Bone marrow (tissue), 2 donors: ENCODE measurements at places on chromosomes 13 and 19.

DNA sequence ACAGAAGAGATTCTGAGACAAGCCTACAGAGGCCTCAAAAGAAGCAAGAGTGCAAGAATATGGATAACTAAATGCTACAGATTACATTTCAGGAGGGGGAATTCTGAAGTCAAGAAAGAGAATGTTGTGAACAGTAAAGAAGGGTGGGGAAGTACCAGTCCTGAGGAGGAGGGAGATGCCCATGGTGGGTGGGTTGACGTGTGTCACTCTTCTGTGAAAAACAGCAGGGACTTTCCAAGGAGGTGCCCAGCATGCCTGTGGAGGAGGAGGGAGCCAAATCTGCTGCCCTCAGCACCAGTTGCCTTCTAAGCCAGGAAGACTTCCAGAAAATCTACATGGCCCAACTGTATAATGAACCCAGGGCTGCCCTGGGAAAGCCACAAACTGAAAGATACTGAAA is 87.7 kb downstream of the SGCG start:
- no peak for DNase-seq

DNA sequence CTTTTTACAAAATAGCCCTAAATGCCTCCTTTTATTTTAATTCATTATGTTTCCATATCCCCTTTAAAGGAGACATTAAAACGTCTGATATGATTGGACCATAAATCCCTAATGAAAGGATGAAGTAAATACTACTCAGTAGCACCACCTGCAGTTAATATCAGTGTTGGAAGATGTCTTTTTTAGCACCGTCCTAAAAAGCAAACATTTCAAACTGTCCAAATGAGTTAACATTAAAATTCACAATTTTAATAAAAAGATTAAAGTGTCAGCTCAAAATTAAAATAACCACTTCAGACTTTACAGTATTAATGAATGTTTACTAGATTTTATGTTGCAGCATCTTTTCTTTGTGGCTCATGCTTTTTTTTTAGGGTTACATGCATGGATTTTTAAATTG is 12.3 kb downstream of the ZNF507 start:
- DNase-seq = no peak

DNA sequence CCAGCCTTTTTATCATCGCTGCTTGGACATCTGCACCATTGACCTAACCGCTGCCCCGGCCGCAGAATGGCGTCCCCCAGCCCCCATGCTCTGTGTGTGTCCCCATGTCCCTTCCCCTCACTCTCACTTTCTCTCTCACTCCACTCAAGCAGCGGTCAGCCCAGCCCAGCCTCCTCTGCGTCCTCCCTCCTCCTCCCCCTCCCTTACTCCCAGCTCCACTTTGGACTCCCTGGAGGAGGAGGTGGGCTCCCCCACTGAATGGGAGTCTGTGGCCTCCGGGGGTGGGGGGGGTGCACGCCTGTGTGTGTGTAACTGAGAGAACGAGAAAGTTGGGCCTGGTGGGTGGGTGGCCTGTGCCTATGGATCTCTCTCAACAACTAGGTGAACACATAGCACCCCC is 2.2 kb downstream of the MAP2K7 start:
- no peak for DNase-seq

GRCh38 chr19:13262450-13262849 is 112.2 kb downstream of the IER2 start:
- no peak for DNase-seq

- no peak for DNase-seq
Observed at GRCh38 chr13:40969169-40969901, 49.8 kb downstream of the ELF1 start.

- no peak for DNase-seq
Observed at GRCh38 chr19:47404334-47405196, 14.8 kb downstream of the MEIS3 start.

DNA sequence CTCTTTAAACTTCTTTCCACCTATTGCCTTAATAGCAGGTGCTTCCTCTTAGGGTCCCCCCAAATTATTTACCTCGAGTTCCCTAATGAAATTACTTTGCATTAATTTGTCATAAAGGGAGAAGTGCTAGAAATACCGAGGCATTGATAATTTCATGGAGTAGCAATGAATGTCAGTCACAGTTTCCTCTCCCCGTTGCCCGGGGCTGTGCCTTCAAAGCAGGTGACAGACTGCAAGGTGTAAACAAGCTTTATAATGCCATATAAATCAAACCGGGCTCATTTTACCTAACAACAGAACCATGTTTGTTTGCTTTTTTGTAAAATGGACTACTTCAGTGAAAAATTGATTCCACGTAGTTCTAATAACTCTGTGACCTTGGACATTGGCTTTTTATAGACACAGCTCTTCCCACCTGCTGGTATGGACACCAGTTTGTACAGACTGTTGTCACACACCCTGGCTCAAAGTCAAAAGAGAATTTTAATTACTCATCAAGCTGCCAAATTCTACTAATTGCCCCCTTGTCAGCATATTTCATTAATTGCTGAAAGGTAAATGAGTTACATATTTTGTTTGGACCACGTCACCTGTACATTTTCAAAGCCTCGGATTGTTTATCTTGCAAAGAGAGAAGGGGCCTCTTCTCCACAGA is 171.1 kb downstream of the STK24 start:
- DNase-seq = no peak

DNA sequence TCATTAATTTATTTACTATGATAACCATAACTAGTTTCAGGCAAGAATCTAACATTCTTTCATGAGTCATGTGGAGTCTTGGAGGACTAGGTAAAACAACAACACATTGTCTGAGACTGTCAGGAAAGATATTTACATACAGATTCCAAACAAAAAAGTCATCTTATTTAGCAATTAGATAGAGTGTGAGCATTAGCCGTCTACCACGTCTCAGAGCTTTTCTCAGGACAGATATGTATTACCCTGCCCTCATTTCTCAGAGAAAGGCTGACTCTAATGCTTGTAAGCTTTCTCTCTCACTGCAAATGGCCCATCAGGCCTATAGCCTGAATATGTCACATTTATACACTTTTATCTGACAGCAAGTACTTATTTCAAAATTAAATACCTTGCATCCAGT is 312.1 kb upstream of the PCDH20 start:
- no peak for DNase-seq
